ENCODE measurements at places on chromosomes 3 and 15. TPM values are rescaled to one million over a fixed set of nuclear protein-coding genes. Genes with fewer than 3 reads are reported as not detected.

GRCh38 chr3:45092132-45093031, 53.8 kb downstream of the CDCP1 start:
- DNase-seq = no peak

DNA sequence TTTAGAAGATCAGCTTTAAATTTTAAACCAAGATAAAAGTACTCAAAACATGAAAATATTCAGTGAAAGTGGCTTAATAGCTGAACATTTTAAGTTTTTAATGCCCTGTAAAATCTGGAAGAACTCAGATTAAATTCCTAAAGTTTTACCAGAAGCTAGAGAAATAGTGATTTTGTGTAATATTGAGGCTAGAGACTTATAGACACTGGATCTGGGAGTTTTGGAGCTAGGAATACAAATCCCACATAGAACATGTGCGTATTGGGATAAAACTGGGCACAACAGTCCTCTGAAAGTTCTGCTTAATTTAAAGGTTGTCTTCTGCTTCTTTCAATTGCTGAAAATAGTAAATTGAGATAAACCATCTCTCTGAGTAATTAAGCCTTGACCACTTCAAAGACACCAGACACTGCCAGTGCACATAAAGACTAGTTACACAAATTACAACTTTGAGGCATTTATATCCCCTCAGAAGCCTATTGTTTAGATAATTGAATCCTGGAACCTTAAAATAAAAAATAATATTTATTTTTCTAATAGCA, 1382.5 kb downstream of the OTOL1 start:
- DNase-seq = no peak

DNA sequence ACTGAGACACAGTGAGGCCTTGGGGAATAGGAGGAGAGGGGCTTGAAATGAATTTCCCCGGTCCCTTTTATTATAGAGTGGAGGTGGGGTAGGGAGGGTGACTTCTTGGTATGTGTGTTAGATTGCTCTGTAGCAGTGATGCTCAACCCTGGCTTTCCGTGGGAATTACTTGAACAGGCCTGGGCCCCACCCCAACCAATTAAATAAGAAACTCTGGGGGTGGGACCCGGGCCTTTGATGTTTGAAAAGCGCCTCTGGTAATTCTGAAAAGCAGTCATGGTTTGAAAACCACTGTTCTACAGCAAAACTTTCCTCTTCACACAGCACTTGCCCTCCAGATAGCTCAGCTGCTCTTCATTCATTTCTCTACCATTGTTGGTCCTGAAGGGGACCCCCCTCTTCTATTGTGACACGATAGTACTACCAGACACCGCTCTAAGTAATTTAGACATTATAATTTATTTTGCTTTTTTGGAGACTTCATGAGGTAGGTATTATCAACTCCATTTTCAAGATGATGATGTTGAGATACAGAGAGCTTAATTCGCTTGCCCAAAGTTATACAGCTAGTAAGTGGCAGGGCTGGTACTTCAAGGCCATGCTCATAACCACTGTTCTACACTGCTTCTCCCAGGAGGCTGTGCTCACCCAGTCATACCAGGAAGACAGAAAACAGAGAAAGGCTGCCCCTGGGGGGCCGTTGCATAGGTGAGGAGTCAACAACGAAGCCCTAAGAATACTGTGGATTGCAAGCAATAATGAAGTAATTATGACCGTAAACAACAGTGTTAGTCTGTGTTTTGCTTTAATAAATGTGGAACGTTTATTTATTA, 176.2 kb downstream of the PEX5L start:
- no peak for DNase-seq

GRCh38 chr3:72092778-72093177, 307.8 kb upstream of the PROK2 start:
- no peak for DNase-seq

GRCh38 chr3:119976214-119976613, 118.0 kb downstream of the GSK3B start:
- no peak for DNase-seq

DNA sequence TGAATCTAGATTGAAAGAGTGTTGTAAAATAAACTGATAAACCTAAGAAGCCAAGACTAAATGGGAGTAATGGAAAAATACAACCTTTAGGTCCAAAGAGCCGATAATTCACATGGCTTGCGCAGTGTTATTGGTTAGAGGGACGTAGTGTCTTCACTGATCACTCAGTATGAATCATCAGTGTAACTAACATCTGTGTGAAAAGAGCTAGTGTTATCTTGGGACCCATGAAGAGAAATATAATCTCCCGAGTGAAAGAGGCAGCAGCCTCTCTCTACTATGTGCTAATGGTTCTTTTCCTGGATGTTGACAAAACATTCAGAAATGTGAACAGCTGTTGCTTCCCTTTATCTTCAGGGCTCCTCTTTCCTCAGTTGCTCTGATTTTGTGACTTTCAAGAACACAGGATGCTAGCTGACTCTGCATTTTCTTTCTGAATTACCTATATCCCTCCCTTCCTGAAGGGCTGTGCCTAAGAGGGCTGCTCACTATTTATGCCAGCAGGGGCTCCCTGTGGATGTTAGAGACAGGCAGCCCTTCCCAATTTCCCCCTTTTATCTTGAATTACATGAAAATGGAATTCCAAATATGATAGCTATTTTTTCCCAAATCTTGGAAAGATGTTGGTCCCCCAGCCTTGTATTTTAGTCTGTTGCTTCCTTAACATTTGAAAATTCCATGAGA, 128.8 kb downstream of the GRM7 start:
- DNase-seq = no peak

GRCh38 chr15:98896002-98896721, 111.4 kb downstream of the PGPEP1L start:
- no peak for DNase-seq

- no peak for DNase-seq
Measured at GRCh38 chr3:107911337-107912000, 179.4 kb downstream of the CD47 start.

The SLC6A20 gene
- 22.7 TPM for total RNA-seq

The PLSCR5 gene
- total RNA-seq = not detected

The HYAL1 gene
- 78.8 TPM for total RNA-seq
